Stimulated activated CD8-positive, alpha-beta memory T cell treated with anti-CD3 and anti-CD28 coated beads, Interleukin-15, amount 100 ng/mL, for 4 hours (primary cell): ENCODE measurements at places on chromosomes 12 and 14.

DNA sequence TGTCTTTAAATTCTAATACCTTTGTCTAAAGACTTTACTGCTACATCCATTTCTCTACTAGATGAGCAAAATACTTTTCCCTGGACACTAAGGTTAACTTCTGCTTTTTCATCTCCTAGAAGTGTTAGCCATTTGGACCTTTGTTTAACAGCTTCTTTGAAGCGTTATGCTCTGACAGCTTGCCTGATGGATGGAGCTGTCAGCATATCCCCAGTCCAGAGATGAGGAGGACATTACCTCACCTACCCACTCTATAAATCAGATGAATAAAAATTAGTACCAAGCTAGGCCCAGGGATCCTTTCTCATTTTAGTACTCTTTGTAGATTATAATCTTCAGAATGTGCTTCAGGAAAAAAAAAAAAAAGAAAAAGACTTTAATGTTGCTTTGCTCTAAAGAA is 222.7 kb downstream of the PELI2 start:
- DNase-seq = no peak

GRCh38 chr12:47078086-47078395 is 1.4 kb upstream of the PCED1B start:
- no peak for DNase-seq

- DNase-seq = no peak
Observed at GRCh38 chr12:113676117-113676516, 204.4 kb upstream of the LHX5 start.

DNA sequence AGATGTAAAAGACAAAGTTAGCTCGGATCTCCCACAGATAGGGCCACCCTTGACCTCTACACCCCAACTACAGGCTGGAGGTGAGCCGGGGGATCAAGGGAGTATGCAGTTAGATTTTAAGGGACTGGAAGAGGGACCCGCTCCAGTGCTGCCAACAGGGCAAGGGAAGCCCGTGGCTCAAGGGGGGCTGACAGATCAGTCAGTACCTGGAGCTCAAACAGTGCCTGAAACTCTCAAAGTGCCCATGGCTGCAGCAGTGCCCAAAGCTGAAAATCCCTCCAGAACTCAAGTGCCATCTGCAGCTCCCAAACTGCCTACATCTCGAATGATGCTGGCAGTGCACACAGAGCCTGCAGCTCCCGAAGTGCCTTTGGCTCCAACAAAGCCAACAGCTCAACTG is 10.4 kb downstream of the NYNRIN start:
- no peak for DNase-seq

DNA sequence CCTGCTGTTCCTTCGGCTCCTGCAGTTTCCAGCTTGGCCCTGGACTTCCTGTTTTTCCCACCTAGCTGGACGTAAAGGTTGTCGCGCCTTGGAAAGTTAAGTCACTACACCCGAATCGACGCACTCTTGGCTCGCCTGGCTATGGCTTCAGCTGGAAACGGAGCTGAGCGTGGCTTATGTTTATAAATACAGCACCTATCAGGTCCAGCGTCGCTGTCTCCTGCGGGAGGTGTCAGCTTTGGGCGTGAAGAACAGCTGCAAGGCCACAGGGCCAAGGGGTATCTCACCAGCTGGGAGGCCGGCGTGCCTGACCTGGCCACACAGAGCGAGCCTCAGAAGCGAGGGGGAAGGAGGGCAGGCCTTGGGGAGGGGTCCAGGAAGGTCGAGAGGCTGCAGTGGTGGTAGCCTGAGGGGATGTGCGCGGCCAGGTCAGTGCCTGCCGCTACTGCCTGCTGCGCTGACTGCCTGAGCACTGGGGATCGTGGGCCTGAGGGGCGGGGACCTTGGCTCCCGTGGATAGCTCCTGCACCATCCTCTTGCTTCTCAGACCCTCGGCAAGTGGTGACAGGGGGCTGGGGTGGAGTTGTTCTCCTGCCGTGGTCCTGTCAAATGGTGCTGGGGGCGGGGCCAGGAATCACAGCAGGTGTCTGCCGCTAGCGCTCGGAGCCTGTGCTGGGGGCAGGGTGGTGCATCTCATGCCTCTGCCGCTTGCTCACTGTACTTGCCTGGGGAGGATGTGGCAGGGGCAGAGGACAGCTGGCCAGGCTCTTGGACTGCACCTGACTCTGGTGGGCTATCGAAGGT is 12.5 kb downstream of the PACS2 start:
- no peak for DNase-seq

DNA sequence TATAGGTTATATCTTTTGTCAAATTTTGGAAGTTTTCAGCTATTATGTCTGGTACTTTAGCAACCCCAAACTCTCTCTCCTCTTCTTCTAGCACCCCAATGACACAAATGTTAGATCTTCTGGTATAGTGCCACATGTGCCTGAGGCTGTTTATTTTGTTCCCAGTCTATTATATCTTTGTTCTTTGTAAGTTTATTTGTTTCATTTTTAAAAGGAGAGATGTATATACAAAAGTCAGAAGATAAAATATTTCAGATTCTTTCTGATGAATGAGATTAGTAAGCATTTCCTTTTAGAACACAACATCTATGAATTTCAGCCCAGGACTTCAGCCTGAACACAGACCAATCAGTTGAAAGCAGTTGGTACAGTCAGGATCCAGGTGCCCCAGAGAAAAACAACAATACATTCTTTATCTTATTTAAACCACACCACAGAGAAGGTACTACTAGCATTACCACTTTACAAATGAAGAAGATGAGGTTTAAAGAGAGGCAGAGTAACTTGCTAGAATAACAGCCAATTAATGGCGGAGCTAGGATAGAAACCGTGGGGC is 114.1 kb upstream of the BTG1 start:
- DNase-seq = no peak

- no peak for DNase-seq
Observed at GRCh38 chr12:45762185-45763110, 32.9 kb downstream of the ARID2 start.

DNA sequence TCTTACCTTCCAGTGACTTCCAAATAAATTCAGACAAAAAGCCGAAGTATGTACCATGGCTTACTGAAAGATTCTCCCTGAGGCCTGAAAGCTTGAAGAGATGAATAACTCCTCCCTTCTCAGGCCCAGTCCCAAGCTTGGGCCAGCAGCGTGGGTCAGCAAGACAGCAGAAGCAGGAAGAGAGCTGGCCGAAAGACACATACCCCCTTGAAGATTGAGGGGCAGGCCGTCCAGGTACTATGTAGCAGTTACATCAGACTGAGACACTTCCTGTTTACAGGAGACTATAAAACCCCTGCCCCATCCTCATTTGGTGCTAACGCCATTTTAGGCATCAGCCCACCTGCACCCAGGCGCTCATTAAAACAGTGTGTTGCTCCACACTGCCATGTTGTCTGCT is 15.0 kb downstream of the NDUFA12 start:
- DNase-seq = no peak
